Chondrocyte (in vitro differentiated cells): ENCODE measurements at places on chromosomes 11 and 22.

- DNase-seq: no peak
- peaks cover 41% of the 10 kb centered on the region for H3K4me1 ChIP-seq
Measured at GRCh38 chr11:69165775-69166174, 10.0 kb downstream of the SMIM38 start.

GRCh38 chr11:71191201-71191600, 61.2 kb downstream of the SHANK2 start:
- peak; percentile 37 for DNase-seq
- peaks cover 39% of the 10 kb centered on the region for H3K27me3 ChIP-seq
- H3K4me3 ChIP-seq: no peak overlapping the region
- H3K4me1 ChIP-seq: no peaks in the 10 kb centered on the region

DNA sequence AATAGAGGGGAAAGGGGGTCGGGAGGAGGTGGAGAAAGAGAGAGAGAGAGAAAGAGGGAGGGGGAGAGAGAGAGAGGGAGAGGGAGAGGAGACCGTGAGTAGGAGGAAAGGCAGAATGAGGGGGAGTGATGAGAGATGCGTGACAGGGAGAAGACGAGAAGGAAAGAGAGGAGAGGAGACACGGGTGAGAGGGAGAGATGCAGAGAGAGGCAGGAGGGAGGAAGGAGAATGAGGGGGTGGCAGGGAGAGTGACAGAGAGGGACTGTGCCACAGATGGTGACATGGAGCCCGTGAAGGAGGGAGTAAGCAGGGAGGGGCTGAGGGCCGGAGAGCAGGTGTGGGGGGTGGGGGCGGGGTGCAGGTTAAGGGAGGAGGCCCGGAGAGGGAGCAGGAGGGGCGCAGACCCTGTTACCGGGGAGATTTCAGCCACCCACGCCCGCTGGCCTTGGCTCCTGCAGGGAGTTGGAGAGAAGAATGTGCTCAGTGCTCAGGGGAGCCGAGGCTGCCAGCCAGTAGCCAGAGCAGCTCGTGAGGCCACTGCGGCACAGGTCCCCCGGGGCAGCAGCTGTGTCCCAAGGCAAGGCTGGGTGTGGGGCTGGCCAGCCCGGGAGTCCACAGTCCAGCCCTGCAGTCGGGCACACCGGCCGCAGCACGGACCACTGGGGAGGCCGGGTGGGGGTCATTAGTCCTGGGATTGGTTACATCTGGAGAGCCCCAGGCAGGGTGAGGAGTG, at the start of gene SSTR3:
Gene SSTR3 (minus strand): TSS at position 304 of the 733 bp plus-strand sequence. CDS start 4,674 bp downstream, outside the sequence.
- H3K27me3 ChIP-seq: peaks cover 24% of the 10 kb centered on the region
- peaks cover 10% of the 10 kb centered on the region for H3K4me1 ChIP-seq
- peak; percentile 85 for DNase-seq

GRCh38 chr11:122426073-122426472, 229.4 kb upstream of the UBASH3B start:
- peaks cover 7% of the 10 kb centered on the region for H3K27me3 ChIP-seq
- H3K36me3 ChIP-seq: no peaks in the 10 kb centered on the region
- no peak overlapping the region for H3K4me3 ChIP-seq
- DNase-seq: no peak
- H3K27ac ChIP-seq: no peak overlapping the region

DNA sequence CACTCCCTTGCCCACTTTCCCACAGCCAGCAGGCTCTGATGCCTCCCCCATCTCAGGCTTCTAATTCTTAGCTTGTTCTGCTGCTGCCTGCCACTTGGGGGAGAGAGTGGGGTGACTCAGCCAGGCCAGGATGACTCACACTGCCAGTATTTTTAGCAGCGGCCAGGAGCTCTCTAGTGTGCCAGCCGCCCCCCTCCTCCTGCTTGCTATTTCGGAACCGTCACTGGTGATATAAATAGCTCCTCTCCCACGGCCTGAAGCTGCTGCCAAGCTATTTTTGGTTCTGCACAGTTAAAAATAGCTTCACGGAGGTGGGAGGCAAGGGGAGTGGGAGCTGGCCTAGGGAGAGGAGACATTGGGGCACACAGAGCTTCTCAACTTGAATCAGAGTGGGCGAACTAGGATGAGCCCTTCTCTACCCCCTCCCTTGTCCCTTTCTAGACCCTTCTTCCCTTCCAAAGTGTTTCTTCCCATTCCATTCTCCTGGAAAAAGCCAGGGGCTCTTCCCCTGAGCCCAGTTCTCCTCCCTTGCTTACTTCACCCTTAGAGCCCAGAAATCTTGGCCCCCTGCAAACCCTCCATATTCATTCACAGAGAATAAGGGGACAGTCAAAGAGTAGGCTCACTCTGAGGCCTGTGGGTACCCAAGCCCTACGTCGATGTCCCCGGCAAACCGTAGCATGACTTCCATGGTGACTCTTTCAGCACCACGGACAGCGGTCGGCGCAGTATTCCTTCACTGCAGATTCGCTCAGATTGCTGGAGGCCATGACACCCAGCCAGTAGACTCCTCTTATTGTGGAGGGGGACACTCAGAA, 2.5 kb upstream of the NPAS4 start:
- peaks cover 36% of the 10 kb centered on the region for H3K4me1 ChIP-seq
- peaks cover 6% of the 10 kb centered on the region for H3K27me3 ChIP-seq
- no peak for DNase-seq
- peak overlapping the region; percentile 88 for H3K27ac ChIP-seq

- peak overlapping the region; percentile 85 for H3K4me3 ChIP-seq
- peak overlapping the region; percentile 96 for H3K27ac ChIP-seq
- H3K27me3 ChIP-seq: no peaks in the 10 kb centered on the region
- peaks cover 4% of the 10 kb centered on the region for H3K36me3 ChIP-seq
- no peak for DNase-seq
- peaks cover 46% of the 10 kb centered on the region for H3K4me1 ChIP-seq
Measured at GRCh38 chr11:834371-835316, 1.9 kb downstream of the CD151 start.

DNA sequence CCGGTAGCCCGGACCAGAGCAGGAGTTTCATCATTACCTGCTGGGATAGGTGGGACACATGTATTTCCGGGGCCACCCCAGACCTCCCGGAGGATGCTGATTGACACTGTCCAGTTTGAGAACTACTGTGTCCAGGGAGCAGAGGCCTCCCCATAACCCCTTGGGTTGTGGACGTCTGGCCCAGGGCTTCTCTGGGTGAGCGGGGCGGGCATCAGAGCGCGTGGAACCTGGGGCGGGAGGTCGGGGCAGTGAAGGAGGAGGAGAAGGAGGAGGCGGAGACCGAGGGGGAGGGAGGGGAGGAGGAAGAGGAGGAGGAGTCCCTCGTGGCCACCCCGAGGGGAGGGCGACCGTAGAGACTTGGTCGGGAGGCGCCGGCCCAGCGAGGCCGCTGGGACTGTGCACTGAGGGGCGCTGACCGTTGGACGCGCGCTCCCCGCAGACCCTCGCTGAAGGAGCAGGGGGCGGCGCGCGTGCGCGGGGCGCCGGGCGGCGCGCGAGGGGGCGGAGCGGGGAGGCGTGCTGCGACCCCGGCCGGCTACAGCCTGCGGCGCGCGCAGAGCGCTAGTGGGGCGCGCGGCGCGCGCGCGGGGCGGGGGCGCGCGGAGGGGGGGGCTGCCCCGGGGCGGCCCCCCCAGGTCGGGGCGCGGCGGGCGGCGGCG, at the start of gene GRK3:
Gene GRK3 (plus strand): TSS at position 356 of the 659 bp plus-strand sequence. CDS start 366 bp downstream, outside the sequence.
- H3K27ac ChIP-seq: no peak within 1 kb of the TSS
- peak within 1 kb of the TSS; percentile 86 for H3K4me3 ChIP-seq
- H3K4me1 ChIP-seq: peaks cover 18% of the 10 kb centered on the region
- peaks cover 5% of the 10 kb centered on the region for H3K27me3 ChIP-seq
- H3K36me3 ChIP-seq: no peaks in the 10 kb centered on the region
- DNase-seq: no peak

DNA sequence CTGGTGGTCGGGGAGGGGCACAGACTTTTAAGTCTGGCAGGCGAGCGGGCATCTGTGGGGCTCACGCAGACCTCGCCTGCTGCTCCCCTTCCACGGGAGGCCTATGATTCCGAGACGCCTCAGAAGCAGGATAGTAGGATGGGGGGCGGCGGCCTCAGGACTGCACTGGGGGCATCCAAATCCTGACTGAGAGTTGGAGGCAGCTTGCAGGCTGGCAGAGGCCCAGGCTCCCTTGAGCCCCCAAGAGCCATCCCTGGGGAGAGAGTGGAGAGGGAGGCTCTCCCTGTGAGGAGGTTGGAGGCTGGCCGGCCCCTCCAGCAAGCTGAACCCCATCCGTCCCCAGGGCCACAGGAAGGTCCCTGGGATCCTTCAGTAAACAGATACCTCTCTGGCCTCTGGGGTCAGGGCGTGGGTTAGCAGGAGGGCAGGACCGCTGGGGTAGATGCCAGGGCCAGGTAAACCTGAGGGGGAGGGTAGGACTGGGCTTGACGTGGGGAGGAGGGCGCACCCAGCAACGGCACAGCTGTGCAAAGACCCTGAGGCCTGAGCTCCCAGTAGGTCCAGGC, 33.3 kb downstream of the SBF1 start:
- peaks cover 17% of the 10 kb centered on the region for H3K4me1 ChIP-seq
- H3K4me3 ChIP-seq: no peak overlapping the region
- peaks cover 3% of the 10 kb centered on the region for H3K36me3 ChIP-seq
- peak; percentile 86 for DNase-seq
- H3K27ac ChIP-seq: no peak overlapping the region

GRCh38 chr11:67452141-67452952, at the start of gene GPR152:
Gene GPR152, minus strand, starts transcription at chr11:67452729. Its CDS starts 5 bp downstream, at chr11:67452724.
- no peak within 1 kb of the TSS for H3K27ac ChIP-seq
- H3K36me3 ChIP-seq: no peaks in the 10 kb centered on the region
